ENCODE measurements at places on chromosomes 2 and 18.

GRCh38 chr2:52955079-52955478 lies 812.5 kb upstream of the CHAC2 start:
- DNase-seq: no peak

DNA sequence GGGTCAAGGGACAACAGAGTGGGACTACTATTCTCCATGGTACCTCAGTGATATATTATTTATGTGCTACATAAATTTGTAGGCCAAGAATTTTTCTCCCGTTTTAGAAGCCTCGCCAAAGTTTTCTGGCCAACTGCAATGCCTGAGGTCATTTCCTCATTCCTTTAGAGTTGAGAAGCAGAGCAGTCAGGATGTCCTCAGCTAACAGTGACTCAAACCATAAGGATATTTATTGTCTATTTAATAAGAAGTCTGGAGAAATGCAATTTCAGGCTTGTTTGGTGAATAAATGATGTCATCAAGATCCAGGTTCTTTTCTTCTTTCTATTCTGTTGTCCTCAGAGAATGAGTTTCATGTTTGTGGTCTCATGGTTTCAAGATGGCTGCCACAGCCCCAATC lies 91.0 kb downstream of the ADCYAP1 start:
- no peak for DNase-seq

GRCh38 chr2:83342860-83343329 lies 1116.2 kb downstream of the SUCLG1 start:
- no peak for DNase-seq

DNA sequence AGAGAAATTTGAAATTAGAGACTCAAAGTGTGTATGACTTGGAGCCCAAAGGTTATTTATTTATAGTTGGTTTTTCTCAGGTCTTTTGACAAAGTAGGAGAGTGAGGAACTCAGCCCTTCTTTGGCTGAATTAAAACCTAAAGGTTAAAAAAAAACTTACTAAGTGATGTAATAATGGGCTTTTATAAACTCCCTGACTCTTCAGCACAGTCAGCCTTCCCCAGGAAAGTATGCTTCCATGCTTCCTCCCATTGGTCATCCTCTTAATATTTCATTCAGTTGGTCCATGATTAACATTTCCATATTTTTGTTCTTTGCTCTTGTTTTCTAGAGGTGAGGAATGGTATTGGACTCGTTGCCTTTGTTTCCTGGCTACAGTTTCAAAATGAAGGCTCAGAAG lies 7.2 kb downstream of the ARPC2 start:
- DNase-seq: no peak

- no peak for DNase-seq
These were observed 124.6 kb upstream of the CYP1B1 start for GRCh38 chr2:38200598-38200997.

GRCh38 chr2:180553094-180553715 lies 427.2 kb upstream of the UBE2E3 start:
- DNase-seq: no peak

DNA sequence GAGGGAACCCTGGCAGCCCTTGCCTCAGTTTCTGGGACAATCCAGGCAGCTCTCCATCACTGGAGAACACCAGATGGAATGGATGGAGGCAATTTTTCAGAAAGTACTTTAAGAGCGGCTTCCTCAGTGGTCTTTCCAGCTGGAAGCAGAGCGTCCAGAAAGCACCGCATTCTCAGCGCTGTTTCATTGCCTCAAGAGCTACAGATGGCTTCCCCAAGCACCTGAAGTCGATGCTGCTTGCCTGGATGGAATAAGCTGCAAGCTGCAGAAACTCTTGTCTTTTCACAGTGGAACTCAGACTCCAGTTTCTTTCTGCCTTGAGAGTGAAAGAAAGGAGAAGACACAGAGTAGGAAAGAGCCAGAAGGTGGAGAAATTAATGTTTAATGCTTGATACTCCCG lies 766.9 kb downstream of the TDRD15 start:
- no peak for DNase-seq

- DNase-seq: no peak
These were observed 90.9 kb upstream of the UBXN4 start for GRCh38 chr2:135650721-135651120.

DNA sequence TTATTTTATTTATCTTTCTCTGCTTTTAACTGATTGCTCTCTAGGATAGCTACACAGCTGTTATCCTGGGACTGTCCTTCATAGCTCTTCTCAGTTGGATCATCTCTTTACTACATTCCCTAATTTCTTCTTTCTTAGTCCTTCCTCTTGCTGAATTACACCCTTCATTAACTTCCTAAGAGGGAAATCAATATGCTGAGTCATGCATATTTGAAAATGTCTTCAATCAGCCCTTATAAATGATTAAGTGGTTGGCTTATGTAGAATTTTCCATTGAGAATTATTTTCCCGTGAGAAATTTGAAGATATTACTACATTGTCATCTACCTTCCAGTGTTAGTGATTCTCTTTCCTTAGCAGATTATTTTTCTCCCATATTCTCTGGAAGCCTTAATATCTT lies 214.2 kb downstream of the SOCS6 start:
- no peak for DNase-seq

GRCh38 chr2:129907256-129907998 lies 72.0 kb upstream of the RAB6C start:
- no peak for DNase-seq

DNA sequence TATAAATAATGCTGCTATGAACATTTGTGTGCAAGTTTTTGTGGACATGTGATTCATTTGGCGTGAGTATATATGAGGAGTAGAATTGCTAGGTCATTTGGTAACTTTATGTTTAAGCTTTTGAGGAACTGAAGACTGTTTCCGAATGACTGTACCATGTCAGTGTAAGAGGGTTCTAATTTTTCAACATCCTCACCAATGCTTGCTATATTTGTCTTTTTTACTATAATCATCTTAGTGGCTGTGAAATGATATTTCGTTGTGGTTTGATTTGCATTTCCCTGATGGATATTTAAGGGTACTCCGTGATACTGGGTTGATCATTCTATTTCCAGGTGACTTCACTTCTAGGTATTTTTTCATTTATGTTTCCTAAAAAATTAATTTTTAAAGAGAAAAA lies 241.1 kb downstream of the BCL2 start:
- no peak for DNase-seq

- DNase-seq: no peak
These were observed 35.7 kb downstream of the WDR43 start for GRCh38 chr2:28930205-28930604.

DNA sequence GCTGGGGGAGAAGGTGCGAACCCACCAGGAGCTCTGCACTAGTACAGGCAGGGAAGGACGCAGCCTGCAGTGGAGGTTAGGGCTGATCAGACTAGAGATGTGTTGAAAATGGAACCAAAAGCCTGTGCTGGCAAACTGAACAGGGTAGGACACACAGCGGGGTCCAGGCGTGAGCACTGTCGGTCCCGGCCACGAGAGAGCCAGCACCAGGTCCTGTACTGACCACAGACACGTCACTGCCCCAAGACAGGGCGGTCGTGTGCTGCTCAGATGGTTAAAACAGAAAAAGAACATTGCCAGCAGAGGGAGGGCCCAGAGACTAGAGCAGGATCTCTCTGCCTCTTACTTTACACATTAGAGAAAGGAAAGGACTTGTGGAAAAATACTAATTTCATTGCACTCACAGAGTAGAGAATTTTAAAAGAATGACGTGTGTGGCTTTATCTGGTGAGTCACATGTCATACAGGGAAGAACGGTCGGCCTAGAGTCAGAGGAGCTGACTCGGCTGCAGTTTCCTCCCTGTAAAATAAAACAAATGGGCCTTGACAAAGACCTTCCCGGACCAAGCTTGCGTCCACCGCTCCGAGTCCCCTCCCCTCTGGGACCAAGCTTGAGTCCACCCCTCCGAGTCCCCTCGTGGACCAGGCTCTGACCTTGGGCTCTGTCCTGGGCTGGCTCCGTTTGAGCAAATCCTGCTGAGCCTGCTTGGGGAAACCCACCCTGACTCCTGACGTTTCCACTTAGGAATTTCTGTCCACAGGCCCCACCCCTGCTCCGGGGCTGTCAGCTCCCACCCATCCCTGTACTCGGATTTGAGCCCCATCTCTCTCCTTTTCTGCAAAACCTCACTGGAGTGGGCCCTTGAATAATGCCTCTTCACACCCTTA lies 16.7 kb upstream of the ADI1 start:
- no peak for DNase-seq

- no peak for DNase-seq
These were observed 49.3 kb downstream of the OLA1 start for GRCh38 chr2:174198846-174199564.

DNA sequence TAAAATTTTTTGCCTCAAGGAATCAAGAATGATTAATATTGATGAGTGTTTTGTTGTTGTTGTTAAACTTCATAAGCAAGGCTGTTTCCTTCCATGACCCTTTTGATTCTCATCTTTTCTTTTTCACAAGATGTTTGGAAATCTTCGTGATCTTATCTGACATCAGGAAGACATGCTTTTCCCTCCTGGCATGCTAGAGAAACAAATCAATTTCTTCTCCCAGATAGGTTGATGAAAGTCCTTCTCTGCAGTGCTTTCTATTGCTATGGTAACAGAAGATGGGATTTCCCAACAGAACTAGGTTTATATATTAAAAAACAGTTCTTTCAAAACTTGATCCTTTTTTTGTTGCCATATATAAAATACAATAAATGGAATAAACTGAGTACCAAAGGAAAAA lies 85.2 kb downstream of the EML6 start:
- no peak for DNase-seq

- no peak for DNase-seq
These were observed 10.3 kb upstream of the NPPC start for GRCh38 chr2:231936491-231936890.

DNA sequence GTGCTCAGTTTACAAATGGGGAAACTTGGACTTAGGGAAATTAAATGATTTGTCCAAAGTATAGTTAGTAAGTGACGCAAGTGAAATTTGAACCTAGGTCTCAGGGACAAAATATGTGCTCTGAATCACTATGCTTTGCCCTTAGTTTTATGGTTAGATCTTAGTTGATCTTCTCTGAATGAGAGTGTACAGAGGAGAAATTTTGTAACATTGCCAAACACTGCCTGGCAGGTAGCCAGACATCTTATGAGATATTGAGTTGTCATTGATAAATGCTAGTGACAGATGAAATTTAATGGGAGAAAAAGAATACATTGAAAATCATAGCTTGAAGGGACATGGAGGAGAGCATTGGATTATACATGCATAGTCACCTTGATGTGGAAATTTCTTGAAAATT lies 91.4 kb downstream of the GALNT1 start:
- DNase-seq: no peak

- no peak for DNase-seq
These were observed 1.7 kb downstream of the HOXD12 start for GRCh38 chr2:176101216-176101830.

- no peak for DNase-seq
These were observed 143.6 kb downstream of the RNF144A start for GRCh38 chr2:7060631-7061449.

DNA sequence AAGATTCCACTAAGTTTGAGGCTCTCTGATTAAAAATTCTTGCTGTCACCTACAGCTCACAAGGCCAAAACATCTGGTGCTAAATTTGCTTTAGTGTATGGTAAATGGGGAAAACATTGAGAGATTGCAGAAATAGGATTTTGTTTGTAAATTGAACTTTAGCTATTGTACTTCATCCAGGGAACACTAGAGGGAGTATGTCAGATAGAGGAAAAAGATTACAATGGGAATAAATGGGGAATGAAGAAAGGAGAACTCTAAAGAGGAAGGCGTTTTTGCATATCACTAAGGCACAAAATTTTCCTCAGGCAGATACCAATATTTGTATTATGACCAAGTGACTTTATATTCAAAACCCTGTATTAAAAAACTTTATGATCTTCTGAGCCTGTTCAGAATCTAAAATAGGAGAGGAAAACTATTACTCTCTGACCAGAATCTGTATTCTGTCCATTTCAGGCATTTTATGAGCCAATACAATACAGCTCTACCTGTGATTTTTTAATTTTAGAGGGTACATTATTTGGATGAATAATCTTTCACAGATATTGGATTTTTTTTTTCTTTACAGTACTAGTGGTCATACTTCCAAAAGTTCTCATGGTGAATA lies 52.3 kb upstream of the ITGB6 start:
- DNase-seq: no peak

DNA sequence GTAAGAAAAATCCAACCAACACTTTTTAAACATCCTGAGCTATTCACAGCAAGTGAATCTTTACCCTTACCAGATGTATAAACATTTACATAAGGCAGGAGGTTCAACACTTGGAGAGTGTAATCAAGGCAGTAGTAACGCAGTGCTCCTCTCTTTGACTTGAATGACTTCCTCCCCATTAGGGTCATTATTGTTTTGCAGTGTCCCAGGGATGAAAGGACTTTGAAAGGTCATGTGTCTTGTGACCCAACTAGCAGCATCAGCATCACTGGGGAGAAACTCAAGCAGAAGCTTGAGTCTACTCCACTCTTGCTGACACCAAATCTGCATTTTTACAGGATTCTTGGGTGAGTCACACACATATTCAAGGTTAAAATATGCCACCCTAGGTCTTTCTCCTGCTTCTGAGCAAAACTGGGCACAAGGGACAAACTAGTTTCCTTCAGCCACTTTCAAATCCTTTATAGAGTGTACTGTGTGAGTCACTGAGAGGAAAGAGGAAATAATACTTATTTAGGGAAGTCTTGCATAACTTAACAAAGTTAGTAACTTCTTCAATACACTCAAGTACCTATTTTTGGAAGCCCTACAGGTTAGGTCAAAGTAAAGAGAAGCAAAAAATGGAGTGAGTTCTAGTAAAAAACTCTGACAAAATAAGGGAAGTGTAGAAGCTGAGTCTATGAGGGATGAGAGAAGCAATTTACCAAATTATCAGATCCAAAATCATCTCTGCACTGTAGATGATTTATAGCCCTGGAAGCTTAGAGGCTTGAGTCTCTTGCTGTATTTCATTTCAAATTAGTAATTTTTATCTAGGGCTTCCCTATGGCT lies 51.0 kb upstream of the EML4 start:
- no peak for DNase-seq

DNA sequence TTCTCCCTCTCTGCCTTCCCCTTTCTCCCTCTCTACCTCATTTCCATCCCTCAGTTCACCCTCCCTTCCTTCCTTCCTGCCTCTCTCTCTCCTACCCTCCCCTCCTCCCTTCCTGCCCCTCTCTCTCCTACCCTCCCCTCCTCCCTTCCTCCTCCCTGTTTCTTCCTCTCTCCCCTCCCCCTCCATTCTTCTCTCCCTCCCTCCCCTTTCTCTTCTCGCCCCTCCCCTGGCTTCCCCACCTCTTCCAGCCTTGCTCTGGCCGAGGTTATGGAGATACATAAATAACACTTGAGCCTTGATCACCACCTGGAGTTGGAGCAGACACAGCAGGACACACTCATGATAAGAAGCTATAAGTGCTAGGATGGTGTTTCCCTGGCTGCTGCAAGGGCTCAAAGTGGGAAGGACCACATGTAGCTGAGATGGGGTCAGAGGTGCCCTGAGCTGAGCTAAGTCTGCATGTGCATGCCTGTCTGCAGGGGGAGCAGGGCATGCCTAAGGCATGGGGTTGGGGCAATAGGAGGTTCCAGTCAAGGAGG lies 326.1 kb upstream of the HS6ST1 start:
- no peak for DNase-seq

- DNase-seq: no peak
These were observed 8.7 kb downstream of the ADRA2B start for GRCh38 chr2:96107708-96108065.

GRCh38 chr2:9650119-9650821 lies 19.5 kb upstream of the YWHAQ start:
- no peak for DNase-seq
